AG09319 (cell line): ENCODE measurements at places on chromosomes 2 and 18.
A peak's percentile ranks its signal among the peaks of the same experiment; 100 is the strongest.

GRCh38 chr2:186629250-186629996 lies 39.6 kb downstream of the ITGAV start:
- DNase-seq, result no peak

DNA sequence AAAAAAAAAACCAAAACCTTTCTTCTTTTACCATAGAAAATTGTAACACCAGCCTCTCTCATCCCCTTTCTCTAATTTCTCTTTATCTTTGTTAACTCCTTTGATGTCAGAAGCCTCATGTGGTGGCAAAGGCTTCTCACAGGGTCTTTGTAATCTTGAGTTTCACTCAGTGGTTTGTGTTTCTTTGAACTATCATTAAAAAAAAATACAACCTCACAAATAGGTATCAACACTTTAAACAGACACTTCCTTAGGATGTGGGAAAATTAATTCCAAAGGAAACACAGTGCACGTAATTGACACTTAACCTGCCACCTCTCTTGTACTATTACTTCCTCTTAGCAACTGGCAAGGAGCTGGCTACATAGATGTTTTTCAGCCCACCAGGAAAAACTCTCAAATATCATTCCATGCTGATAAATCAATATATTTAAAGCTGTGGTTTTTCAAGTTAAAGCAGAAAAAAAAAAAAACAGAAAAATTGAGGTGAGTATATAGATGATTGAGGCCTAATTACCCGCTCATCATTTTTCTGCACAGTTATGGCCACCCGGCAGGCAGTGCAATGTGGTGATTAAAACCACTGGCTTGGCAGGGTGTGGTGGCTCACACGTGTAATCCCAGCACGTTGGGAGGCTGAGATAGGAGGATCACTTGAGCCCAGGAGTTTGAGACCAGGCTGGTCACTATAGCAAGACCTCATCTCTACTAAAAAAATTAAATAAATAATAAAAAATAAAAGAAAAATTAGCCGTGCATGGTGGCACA lies 193.5 kb downstream of the MYO3B start:
- no peak for DNase-seq

- peak; percentile 84 for DNase-seq
Measured at GRCh38 chr2:162092658-162093556, 18.9 kb upstream of the DPP4 start.

GRCh38 chr2:2933426-2933825 lies 444.2 kb downstream of the EIPR1 start:
- no peak for DNase-seq

DNA sequence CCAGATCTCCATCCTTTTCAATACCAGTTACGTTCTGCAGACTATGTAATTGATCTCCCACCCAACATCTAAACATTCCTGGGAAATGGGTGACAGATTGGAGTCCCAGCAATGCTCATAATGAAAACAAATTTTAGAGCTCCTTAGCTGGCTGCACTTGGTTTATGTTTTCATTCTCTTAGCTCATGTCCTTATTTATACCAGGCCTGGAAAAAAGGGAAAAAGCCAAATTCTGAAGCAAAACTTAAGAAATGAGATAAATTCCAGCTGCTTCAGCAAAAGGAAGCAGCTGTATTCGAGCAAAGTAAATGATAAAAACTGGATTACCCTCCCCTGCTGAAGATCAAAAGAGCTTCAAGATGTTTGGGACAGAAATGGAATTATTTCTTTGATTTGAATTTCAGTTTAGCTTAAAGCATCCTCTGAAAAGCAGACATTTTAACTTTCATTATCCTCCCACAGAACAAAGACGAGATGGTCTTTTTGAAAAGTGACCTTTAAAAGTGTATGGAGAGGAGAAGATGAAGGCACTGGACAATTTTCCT lies 196.5 kb upstream of the THUMPD2 start:
- DNase-seq, result no peak
